Spinal cord (tissue), 10 donors: ENCODE measurements at places on chromosomes 1 and 21.
A peak's percentile ranks its signal among the peaks of the same experiment; 100 is the strongest.

- no peak for DNase-seq
These were observed 2.0 kb downstream of the FMO1 start for GRCh38 chr1:171250263-171250662.

- no peak for DNase-seq
These were observed 8.1 kb downstream of the BLACAT1 start for GRCh38 chr1:205447457-205448341.

- no peak for DNase-seq
These were observed at the start of gene CRYBG2 for GRCh38 chr1:26353976-26354820. Gene CRYBG2, minus strand, starts transcription at chr1:26354130. Its CDS starts 7,473 bp downstream, at chr1:26346657.

DNA sequence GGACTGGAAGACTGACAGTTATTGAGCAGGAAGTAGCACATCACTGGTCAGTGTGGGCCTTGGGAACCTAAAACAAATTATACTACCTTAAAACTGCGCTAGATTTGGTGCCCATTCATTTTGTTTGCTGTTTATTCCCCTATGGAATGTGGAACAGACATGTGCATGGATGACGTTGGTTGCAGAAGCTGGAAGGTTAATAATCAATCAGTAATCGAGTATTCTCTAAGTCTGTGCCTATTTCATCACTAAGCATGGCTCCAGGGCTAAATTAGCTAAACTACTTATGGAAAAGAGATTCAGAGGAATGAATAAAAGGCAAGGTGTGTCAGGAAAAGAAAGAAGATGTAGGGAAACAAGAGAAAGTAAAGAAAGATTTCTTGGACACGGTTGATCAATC, 33.5 kb upstream of the DPT start:
- no peak for DNase-seq

- no peak for DNase-seq
These were observed 8.3 kb upstream of the NVL start for GRCh38 chr1:224338150-224338838.

- DNase-seq: no peak
These were observed 16.2 kb downstream of the CNST start for GRCh38 chr1:246582301-246583055.

DNA sequence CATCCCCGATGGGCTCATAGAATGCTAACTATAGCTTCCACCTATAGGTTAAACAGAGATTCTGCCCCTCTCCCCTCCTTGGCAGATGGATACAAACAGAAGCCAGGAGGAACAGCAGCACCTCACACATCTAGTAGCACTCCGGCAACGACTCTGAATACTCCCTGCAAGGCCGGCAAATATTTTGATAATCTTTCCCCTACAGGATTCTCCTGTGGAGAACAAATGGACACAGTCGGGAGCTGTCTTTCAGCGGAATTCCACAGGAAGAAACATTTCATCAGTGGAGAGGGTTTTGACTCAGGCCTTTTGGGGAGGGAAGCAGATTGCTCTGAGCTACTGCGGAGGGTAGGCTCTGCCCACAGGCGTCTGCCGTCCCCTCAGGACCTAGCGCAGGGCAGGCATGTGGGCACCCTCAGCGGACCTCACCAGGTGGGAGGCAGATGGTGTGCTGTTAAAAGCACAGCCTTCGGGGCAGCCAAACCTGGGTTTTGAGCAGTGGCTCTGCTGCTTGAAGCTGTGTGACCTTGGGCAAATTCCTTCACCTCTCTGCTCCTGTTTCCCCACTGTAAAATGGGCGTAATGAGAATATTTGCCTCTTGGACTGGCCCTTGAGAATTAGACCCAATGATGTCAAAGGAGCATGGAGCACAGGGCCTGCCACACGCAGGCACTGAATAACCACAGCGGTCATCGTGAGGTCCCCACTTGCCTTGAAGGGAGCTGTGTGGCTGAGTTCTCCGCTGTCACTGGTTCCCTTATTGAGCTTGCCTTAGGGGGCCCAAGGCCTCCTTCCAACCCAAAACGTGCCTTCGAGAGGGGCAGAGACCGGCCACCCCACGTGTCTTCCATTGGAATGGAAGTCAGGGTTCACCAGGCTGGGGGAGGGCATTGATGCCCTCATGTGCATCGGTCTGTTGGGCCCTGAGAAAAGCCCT, 19.2 kb upstream of the BCAR3 start:
- no peak for DNase-seq

- DNase-seq: no peak
These were observed 64.3 kb downstream of the OPTC start for GRCh38 chr1:203558064-203558760.

- peak; percentile 53 for DNase-seq
These were observed 1.9 kb downstream of the DHRS3 start for GRCh38 chr1:12615865-12616708.

- DNase-seq: no peak
These were observed 17.3 kb downstream of the PDPN start for GRCh38 chr1:13600762-13601453.

DNA sequence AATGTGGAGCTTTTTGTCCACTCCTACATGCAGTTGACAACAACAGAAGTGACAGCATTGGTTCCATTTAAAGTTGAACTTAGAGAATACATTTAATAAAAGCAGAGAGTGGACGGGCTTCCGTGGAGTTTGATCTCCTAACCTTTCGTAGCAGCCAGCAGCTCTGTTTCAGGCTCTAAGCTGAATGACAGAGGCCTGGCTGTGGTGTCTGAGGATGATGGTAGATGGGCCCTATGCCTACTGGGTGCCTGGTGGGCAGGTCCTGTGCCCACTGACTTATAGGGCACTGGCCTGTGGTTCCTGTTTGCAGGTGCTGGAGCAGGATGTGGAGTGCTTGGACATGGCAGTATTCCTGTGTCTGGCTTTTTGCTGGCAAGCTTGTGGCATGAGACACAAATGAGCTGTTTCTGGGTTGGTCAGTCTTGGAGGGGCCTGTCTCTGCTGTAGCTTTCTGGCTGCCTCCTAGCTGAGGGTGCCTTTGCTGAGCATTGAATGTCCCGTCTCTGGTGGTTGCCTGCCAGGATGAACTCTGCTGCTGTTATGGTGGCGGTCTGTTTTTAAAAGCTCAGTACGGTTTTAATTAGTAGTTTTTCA, 54.6 kb downstream of the PRDM2 start:
- no peak for DNase-seq

DNA sequence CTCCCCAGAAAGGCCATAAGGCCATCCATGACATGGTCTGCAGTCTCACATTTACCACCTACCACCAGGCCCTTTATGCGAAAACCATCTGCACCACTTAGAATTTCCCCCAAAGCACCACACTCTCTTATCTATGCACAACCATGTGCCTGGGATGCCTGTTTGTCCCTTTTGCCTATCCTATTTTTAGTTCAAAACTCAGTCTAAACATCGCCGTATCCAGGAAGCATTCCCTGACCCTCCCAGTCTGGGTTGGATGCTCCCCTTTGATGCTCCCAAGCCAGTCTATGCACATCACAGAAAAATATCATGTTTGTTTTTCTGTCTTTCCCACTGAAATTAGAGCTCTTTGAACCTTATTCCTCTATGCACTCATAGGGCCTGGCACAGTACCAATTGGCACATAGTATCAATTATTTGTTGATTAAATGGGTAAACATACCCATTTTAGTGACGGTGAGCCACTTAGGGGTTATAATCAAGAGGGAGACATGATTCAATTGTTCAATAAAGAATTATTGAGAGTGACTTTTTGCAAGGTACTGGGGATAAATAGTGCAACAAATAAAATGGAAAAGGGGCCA, 6.7 kb downstream of the MPL start:
- no peak for DNase-seq

DNA sequence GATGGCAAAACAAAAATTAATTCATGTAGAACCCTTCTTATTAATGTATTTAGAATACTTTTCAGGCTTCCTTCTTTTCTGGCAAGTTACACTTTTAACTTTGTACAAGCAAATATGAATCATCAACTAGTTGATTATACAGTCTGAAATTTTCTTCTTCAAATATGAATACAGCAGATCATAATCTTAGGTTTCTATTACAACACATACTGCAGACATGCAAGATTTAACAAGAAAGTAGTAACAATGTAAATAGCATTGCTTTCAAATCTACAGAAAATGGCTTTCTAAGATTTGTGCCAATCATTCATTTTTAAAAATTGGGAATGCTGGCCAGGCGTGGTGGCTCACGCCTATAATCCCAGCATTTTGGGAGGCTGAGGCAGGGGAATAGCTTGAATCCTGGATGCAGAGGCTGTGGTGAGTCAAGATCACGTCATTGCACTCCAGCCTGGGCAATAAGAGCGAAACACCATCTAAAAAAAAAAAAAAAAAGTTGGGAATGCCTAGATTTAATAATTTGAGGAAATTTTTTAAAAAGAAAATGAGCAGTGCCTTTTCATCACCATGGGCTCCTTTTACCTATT, 68.4 kb upstream of the DPYD start:
- DNase-seq: no peak

- DNase-seq: peak; percentile 66
These were observed 19.7 kb downstream of the EPHA8 start for GRCh38 chr1:22582661-22583635.

GRCh38 chr1:79955966-79956365, 949.4 kb upstream of the ADGRL4 start:
- DNase-seq: no peak

GRCh38 chr1:224763126-224763775, 147.1 kb downstream of the CNIH3 start:
- DNase-seq: no peak

DNA sequence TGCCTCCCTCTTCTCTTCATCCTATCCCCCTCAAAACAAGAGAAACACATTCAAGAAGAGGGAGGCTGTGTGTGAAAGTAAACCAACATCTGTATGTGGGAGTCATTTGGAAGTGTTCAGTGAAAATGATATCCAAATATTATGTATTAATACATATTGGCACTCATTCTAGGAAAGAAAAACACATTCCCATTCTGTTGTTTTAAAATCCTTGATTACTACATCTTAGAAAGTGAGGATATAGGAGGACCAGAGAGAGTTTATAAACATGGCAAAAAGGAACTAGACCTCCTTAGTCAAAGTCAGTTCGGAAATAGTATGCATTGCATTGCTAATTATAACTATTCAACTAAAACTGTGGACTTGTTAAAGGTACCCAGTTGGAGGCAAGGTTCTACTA, 786.6 kb downstream of the ADGRL2 start:
- DNase-seq: no peak

GRCh38 chr21:28177124-28177523, 815.6 kb downstream of the LTN1 start:
- no peak for DNase-seq
